ENCODE measurements at places on chromosomes 5 and 9.

DNA sequence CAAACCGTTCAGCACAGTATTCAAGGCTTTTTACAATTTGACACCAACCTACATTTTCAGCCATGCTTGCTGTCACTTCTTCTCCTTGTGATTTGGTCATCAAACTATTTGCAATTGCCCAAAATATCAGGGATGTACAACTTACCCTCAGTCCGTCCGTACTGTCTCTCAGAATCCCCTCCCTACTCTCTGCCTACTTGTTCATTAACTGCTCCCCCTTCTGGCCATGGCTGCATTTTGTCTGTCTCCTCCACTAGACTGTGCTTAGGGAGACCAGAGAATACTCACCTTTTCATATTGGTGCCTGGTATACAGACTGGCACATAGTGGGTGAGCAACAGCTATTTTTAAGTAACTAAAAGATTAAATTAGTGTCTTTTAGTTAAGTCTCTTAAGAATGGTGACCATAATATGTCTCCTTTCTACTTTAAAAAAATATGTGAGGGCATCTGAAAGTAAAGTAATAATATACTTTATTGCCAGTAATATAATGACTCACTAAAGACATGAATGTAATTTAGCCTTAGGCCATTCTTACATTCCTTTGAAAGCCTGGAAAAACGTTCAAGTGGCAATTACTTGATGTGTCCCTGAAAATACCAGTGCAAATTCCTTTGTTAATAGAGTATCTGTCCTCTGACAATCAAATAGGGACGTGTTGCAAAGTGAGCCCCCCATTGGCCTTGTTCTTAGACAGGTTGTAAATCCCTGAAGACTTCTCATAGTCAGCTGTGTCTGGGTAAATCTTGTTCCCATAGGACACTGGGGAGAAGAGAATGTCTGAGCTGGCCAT is 27.8 kb downstream of the PRLR start:
- peak; percentile 41 for DNase-seq

- DNase-seq, result no peak
Observed at GRCh38 chr5:180208038-180208434, 975 bp downstream of the RASGEF1C start.

GRCh38 chr9:22216730-22217172 is 207.6 kb upstream of the CDKN2B start:
- no peak for DNase-seq

- no peak for DNase-seq
Observed at GRCh38 chr5:136242136-136242535, 49.2 kb upstream of the SMIM32 start.

DNA sequence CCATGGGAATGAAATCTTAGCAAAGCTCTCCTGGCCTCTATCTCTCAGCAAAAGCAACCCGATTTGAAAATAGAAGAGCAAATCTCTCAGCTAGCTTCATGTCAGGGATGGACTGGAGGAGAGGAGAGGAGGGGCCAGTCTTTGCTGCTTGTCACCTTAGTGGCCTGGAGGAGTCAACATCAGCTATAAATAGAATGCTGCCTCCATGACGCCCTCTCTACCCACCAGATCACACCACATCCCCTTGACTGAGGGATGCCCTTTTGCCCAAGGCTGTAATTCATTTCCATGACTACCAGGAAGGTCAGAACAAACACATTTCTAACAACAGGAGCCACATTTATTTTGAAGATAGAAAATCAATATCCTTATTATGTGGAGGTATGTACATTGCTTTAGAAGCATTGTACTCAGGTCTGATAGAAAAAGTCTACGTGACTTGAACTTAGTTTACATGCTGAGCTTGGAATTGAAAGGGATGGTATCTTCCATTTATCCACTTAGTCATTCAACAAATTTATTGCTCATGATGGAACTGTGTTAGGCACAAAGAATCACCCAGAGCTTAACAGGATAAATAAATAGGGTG is 92.4 kb upstream of the LIFR start:
- no peak for DNase-seq

GRCh38 chr5:72845889-72846288 is 29.4 kb downstream of the TNPO1 start:
- DNase-seq, result no peak

GRCh38 chr9:137277329-137278041 is at the start of gene TOR4A:
Gene TOR4A (plus strand): TSS chr9:137277726. CDS start chr9:137278690, 964 bp downstream.
- no peak for DNase-seq

DNA sequence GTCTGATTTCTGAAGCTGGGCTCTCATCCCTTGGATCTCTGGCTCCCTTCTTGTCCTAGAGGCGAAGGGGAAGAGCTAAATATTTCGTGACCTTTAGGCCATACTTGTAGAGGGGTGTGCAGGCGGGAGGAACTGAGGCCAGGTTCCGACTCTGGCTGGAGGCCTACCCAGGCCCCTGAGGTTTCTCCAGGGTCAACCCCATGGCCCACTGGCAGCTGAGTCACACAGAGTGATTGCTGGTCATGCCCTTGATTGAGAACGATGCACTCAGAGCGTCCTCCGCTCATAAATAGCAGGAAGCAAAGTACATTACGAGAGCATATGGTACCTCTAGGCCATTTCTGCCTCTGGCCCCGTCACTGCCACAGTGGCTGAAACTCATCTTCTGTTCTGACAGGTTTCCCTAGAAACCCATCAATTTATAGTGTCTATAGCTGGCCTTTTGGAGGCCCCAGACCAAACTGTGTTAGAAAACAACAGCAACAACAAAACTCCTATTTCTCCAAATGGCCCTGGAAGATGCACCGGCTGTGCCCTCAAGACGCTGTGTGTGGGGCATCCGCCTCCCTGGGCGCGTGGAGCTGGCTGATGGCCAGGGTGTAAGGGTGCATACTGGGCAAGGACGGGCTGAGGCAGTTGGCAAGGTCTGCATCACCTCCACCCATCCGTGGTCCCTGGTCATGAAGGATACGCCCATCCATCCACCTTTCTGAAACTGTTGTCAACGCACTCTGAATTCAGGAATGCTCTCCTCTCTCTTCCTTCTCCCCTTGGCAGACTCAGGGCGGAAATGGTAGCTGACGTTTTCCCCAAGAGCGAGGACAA is 32.9 kb upstream of the FCN1 start:
- no peak for DNase-seq

DNA sequence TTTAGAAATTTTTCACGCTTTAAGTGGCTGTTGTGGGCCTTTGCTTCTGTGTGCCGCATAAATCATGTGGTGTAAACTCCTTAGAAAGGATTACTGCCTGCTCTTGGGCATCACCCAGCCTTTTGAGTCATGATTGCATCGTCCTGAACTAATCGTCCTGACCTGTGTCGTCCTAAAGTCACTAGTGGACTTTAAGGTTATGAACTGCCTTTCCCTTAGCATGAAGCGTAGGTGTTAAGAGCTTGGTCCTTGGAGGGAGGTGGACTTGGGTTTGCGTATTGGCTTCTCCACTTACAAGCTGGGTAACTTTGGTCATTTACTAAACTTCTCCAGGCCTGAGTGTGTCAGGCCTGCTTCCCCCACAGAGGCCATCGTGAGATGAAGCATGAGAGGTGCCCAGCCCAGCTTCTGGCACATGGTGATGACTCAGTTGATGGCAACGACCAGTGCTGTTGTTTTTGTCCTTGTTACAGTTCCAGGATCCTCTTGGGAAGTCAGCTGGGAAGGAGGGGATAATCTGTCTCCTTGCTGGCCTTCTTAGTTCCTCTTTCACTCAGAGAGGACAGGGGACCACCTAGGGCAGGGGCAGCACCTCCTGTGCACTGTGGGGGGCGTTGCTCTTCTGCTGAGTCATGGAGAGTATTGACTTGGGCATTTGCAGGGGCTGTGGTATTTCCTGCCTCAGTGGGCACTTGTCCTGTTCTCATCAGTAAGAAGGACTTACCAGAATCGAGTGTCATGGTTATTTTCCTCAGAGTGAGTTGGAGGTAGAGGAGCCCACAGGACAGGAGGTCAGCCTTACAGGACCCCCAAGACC is 54.2 kb upstream of the NCS1 start:
- DNase-seq, result no peak

GRCh38 chr5:168086104-168086610 is 205.3 kb upstream of the WWC1 start:
- peak; percentile 7 for DNase-seq
